Frontal cortex (tissue), 4 donors: ENCODE measurements at places on chromosomes 3 and 15. TPM values are rescaled to one million over a fixed set of nuclear protein-coding genes. Genes with fewer than 3 reads are reported as not detected.
A peak's percentile ranks its signal among the peaks of the same experiment; 100 is the strongest.

- DNase-seq, result no peak
These were observed 36.0 kb downstream of the LEO1 start for GRCh38 chr15:51935466-51936104.

DNA sequence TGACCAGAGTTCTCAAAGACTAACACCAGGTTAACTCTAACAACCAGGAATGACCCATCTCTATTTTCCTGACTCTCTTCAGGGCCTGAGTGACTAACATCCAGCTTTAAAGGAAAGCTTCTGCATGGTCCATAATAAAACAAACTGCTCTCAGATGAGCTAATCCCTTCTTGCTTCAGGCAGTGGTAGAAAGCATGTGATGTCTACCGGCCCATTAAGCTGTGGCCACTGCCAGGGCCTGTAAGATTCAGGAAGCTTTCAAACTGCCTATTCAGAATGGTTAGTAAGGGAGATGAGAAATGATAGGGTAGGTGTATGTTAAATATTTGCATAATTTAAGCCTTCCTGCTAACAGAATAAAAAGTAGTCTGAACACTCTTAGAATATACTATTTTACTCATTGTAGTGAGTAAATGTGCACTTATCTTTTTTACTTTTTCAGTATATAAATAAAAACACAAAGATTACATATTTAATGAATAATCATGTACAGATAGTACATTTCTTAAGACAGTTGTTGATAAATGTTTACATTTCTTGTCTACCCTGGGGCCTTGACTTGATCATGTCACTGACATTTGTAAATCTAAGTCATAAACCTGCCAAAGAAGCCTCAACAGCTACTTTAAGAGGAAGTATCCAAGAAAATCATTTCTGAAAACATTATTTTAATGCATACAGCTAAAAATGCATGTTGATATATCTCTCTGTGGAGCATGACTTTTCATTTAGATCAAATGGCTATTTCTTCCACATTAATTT, 222.0 kb downstream of the MCTP2 start:
- DNase-seq, result no peak

CSNK1G1 gene
- total RNA-seq, result 46.1 TPM

FNDC3B gene
- total RNA-seq, result 14.7 TPM

DNA sequence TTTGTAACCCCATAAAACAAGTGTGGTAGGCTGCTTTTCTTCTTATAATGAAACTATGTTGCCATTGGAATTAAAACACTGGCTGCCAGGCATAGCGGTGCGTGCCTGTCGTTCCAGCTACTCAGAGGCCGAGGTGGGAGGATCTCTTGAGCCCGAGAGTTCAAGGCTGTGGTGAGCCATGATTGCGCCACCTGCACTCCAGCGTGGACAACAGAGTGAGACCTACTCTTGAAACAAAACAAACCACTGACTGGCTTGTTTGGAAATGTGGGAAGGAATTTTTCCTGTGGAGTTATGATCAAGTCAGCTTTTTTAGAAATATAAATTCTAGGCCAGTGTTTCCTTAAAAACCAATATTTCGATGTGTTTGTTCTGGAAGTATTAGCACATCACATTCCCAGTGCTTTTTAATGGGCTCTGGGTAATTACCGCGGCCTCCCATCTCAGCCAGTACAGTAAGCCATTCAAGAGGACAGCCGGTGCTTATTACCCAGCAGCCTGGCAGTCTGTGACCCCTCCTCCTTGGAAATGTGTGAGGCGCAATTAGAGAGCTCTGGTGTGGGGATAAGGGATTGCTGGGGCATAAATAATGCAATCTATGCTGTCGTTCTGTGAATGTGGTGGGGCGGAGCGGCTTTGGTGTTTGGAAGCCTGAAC, 58.3 kb upstream of the TRAK1 start:
- no peak for DNase-seq

DNA sequence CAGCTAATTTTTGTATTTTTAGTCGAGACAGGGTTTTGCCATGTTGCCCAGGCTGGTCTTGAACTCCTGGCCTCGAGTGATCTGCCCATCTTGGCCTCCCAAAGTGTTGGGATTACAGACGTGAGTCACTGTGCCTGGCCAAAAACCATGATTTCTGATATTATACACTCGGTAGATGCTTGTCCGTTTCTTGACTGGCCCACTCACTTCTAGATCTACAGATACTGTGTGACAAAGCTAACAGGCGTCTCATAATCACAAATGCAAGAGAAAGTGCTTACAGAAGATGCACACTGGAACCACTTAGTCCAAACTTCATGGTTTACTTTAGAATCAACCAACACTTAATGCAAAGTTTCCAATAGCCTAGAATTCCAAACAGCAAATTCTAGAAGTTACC, 8.4 kb downstream of the PROK2 start:
- no peak for DNase-seq

- no peak for DNase-seq
These were observed 17.4 kb upstream of the RBMS3 start for GRCh38 chr3:29263476-29263875.

DNA sequence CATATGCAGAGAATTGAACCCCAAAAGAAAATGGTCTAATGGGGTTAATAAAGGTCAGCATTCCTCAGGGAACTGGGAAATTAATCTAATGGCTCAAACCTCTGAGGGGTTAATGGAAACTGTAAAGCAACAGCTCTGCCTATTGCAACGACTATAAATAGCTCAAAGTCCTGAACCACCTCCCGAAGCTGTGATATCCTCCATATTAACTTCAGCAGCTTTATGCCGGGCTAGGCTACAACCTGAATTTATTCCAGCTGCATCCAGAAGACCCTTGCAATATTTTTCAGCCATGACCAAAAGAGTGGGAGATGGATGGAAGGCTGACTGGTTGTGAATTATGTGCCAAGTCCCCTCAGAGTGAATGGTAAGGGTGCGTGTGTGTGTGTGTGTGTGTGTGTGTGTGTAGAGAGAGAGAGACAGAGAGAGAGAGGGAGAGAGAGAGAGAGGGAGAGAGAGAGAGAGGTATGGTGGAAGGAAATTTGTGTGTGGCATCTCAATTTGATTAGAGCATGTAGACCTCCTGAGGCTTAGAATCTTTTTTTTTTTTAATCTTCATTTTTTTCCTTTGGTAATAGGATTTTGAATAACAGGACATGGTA, 109.9 kb downstream of the PDCD6IP start:
- no peak for DNase-seq

HIGD2B gene
- under 0.01 TPM for total RNA-seq

OR5H14 gene
- total RNA-seq, result not detected

DNA sequence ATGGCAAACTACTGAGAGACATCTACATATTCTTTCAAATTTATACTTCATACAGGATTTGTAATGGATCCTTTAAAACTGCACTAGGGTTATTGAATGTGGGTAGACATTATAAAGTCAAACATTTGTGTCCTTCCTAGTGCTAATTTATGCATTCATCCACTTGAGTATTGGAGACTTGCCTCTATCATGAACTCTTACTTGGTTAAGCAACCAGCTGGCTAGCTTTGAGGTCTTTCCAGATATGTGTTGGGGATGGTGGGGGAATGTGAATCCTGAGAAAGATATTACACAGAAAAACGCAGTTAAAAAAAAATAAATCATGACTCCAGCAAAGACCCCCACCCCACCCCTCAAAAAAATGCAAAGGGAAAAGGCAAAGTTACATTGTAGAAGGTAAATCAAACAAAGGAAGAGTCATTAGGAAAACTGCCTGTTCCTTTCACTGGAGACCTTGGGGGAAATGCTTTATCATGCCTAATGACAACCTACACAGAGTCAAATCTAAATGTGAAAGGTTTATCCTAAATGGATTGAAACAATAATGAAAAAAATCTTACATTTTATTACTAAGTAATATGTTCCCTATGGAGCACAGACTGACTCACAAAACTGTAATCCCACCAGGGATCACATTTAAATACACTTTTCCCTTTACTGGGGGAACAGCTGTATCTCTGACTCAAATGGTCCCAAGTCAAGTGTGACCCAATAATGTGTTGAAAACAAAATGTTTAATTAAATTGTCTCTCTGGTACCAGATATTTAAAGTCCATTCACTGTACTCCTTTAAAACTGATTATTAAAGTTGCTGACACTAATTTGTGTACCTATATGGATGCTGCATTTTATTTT, 522.3 kb downstream of the ROBO1 start:
- DNase-seq, result no peak

DNA sequence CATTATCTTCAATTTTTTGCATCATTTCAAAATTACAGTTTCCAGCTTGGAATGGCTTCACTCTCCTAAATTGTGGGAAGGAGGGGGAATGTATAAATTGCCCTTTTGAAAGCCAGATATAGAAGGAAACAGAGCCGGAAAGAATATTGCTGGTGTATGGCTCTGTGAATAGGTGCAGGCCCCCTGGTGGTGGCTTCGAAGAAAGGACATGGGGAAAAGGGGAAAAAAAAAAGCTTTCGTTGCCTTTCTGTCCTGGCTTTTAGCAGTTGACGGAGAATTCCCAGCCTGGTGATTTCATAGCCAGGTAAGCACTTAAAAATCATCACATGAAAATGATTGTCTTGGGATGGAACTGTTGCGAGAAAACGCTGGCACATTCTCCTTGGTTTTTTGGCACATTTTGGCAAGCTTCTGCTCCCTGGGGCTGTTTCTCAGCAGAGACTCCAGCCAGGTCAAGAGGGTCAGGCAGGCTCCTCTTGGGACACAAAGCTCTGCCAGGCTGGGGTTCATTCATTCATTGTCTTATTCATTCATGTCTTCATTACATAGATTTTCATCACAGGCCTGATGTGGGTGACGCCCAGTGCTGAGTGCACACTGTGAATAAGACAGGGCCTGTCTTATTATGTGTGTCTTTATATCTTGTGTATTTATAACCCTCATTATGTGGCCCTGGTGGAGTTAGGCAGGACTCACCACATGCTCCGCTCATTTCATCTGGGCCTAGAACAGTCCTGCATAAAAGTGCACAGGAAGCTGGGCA, 300.0 kb upstream of the TPM1 start:
- peak; percentile 48 for DNase-seq

TRIM42 gene
- not detected for total RNA-seq

CD86 gene
- total RNA-seq, result 1.2 TPM

GRCh38 chr3:73546961-73547360, 77.8 kb downstream of the PDZRN3 start:
- no peak for DNase-seq

DNA sequence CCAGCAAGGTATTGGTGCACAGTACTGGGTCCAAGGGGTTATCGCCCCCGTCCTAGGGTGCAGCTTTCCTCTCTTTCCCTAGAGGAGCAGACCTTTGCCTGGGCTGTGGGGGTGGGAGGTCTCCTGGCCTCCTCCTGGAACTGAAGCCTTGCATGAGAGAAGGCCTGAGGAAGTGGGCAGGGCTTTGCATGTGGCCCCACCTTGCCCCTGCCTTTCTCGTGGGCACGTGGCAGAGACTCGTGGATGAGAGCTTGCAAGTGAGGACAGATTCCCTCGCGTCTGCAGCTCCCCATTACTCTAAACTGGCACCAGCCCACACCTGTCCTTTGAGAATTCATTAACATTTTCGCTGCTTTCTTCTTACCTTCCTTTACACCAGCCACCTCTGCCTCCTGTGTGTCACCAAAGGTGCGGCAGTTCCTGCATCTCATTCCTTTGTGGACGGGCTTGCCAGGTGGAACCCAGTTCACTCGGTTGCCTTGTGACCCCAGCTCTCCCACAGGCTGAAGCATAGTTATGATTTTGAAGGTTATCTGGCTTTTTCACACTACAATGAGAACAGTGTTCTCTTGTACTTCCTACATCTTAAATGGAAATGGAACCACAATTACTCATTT, 40.9 kb upstream of the NR2C2 start:
- DNase-seq, result no peak

GRCh38 chr15:41798607-41799487, 24.6 kb downstream of the MAPKBP1 start:
- no peak for DNase-seq

ADAMTS7 gene
- 8.6 TPM for total RNA-seq

DNA sequence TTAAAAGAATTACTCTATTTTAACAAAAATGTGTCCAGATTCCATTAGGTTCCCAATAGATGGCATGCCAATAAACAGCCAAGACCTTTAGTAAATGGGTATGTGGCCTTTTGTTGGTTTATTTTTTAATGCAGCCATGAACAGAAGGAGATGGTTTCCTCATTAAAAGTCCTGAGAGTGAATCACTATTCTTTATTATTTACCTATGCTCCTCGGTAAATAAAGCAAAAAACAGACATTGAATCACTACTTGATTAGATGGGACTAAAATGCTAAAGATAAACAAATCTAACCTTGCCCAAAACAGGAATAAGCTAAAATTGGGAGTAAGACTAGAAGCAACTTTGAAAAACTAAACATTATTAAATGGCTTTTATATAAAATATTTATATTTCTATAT, 94.2 kb downstream of the TNIK start:
- DNase-seq, result no peak

CLASP2 gene
- 1,092 TPM for total RNA-seq

GRCh38 chr3:151228666-151229040, 25.6 kb upstream of the GPR171 start:
- DNase-seq, result no peak

WDR49 gene
- 10.6 TPM for total RNA-seq

RPN1 gene
- total RNA-seq, result 246 TPM

SLC12A8 gene
- 2.4 TPM for total RNA-seq

GRCh38 chr3:14228681-14229470, 50.3 kb downstream of the LSM3 start:
- DNase-seq, result no peak

- DNase-seq, result no peak
These were observed 387.6 kb upstream of the CBLB start for GRCh38 chr3:106256249-106256957.

- no peak for DNase-seq
These were observed 88.7 kb downstream of the ANKRD28 start for GRCh38 chr3:15708882-15709677.

DNA sequence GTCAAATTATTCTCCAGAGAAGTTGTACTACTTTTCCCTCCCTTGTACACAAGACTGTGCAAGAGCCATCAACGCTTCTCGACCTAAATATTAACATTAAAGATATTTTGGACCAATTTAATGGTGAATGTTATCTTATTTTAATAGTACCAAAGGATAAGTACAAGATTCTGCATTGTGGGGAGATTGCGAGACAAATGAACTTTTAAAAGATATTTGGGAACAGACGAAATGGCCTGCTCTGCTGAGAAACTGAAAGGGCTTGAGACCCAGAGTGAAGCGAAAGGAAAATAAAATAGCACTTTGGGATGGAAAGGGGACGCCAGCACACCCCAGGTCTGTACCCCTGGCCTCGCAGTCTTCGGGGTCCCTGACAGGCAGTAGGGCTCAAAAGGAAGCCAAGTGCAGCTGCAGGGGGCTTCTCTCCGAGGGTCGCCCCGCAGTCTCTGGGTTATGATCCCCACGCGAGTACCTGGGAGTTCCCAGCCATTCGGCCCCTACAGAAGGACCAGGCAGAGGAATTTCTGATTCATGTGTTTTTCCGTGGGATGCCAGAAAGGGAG, 97.6 kb upstream of the VGLL3 start:
- no peak for DNase-seq

DNA sequence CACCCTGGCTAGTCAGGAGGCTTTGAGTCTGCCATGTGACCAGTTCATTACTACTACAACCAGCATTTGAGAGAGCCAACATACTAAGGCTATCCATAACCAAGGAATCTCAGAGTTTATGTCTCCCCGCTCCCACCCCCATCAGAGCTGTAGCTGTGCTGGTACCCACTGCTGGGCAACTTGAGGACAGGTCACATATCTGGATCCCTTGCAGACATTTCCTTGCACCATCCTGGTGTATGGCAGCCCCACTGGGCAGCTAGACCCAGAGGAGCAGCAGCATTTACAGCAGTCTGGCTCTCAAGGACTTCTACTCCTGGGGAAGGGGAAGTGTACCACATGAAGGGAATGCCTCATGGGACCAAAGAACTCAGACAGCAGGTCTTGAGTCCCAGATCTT, 160.8 kb upstream of the ST8SIA2 start:
- DNase-seq, result no peak

WDR93 gene
- total RNA-seq, result 0.41 TPM

GRCh38 chr3:142356818-142357217, 91.0 kb downstream of the XRN1 start:
- DNase-seq, result no peak
